ENCODE measurements at places on chromosomes 6 and 20. TPM values are rescaled to one million over a fixed set of nuclear protein-coding genes. Genes with fewer than 3 reads are reported as not detected.

DNA sequence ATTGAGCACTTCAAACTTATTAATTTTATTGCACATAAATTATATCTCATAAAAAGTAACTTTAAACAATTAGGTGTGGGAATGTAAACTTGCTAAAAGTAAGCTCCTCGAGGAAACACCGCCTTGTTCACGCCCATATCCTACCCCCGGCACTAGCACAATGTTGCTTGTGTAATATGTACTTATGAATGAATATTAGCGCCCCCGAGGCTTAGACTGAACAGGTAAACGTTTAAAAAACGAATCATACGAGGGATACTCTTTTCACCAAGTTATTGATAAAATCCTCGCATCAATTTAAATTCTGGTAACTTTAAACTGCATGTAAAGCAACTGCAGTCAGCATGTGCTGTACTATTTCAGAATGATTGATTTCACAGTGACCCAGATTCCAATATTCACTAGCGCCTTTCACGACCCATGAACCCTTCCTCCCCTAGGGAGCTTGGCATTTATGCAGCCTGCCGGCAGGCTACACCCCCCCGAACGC is 637 bp downstream of the TFB1M start:
- DNase-seq: no peak

DNA sequence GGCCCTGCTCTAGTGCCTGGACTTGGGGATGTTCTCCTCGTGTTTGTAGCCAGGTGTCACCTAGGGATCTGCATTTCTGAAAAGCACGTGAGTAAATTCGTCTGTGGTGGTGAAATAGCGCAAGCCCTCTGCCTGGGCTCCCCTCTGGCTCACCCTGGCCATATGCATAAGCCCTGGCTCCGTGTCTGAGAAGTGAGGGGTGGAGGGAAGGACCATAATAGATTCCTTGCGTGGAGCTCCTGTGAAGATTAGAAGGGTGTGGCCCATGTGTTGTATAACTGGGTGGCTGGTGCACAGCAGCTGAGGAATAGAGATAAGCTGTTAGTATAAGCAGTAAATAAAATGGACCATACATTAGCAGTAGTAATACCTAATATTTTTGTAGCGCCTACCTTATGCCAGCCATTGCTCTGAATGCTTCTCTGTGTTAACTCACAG is 4.8 kb downstream of the BCAS1 start:
- no peak for DNase-seq

GRCh38 chr6:39829331-39829730 is 37.2 kb downstream of the DAAM2 start:
- DNase-seq: no peak

GRCh38 chr20:45780159-45780558 is 11.5 kb downstream of the WFDC3 start:
- DNase-seq: no peak

DNA sequence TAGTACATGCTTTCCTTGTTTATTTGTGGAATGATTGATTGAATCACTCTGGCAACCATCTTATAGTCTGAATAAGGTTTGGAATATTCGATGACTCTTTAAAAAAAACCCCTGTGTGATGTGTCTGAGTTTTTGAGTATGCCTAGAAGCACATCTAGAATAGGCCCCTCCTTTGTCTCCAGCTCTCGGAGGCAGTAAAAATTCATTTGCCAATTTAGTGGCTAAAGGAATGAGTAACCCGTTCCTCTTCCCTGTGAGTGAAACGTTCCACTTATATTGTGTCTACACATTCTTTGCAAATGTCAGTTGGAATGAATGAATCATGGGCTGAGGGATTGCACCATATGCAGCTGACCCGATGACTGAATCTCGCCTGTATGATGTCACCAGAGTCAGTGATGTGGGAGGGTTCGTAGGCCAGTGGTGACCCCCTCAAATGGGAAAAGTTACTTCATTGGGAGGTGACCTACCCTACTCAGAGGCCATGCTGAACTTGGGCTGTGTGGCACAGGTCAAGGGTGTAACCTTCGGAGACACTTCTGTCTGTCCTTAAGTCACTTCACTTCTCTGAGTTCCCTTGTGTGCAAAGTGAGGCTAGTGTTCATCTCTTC is 21.6 kb downstream of the MOCS3 start:
- DNase-seq: no peak

- DNase-seq: no peak
Observed at GRCh38 chr6:169940481-169941271, 189.3 kb downstream of the ERMARD start.

DNA sequence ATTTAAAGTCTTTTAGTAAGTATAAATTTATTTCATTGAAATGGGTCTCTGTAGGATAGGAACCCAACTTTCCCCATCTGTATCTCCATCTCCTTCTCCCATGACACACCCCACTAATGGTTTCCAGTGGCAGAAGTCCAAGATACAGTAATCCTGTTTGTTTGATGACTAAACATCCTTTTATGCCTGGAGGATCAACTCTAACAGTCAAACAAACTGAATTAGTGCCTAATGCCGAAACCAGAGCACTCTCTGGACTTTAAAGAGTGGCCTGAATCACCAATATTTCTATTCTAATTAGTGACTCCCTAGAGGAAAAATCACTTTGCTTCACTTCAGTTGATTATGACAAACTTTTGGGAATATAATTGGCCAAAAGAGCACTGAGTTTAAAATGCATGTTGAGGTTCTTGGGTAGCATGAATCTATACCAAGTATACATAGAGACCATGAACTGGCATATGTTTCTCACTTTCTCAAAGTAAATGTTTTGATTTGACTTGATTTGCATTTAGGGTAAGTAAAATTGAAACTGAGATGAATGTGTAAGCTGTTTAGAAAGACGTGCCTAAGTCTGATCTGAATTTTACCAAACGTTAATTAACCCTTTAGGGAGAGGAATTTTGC is 776.4 kb upstream of the NRSN1 start:
- no peak for DNase-seq

Gene RHAG
- total RNA-seq: not detected

Gene SDHAF4
- 9.0 TPM for total RNA-seq

Gene FERMT1
- 2.1 TPM for total RNA-seq

Gene ZC3H12D
- total RNA-seq: 0.25 TPM

Gene CNKSR3
- total RNA-seq: 11.5 TPM

Gene CLIC5
- not detected for total RNA-seq

Gene TEAD3
- 56.8 TPM for total RNA-seq

Gene QKI
- 266 TPM for total RNA-seq

Gene C6orf15
- not detected for total RNA-seq

Gene LST1
- total RNA-seq: not detected

Gene LAMP5
- total RNA-seq: 2.9 TPM

All from chondrocyte (in vitro differentiated cells).